IMR-90 (cell line): ENCODE measurements at places on chromosomes 5 and 9. TPM values are rescaled to one million over a fixed set of nuclear protein-coding genes. Genes with fewer than 3 reads are reported as not detected.
A peak's percentile ranks its signal among the peaks of the same experiment; 100 is the strongest.

DNA sequence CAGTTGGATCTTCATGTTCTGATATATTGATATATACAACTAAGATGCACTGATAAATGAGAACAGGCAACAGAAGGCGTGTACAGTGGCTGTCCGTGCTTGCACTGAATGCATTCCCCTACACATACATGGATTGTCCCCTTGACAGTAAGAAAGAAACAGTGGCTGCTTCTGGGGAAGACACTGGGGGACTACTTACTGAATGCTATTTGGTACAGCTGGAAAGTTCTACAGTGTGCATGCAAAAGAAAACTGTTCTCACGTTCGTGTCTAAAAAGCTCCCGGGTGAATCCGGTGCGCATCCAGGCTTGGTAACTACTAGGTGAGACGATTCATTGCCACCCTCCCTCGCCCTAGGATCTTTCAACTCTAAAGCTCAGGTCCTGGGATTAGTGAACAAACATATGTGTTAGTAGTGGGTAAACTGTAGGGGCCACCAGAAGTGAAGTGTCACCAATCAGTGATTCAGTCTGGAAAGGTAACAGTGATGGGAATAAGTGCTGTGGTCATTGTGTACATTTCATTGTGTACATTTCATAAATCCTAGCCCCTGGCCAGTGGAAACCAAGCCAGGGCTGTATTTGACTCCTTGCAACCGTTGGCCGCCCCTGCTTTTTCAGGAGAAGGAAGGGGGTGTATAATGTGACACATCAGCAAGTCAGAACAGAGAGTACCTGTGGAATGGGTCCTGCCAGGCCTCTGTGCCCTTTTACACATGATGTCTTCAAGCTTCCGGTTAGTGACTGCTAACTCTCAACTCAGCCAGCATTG, 46.3 kb upstream of the BOD1 start:
- no peak for DNase-seq

- no peak for DNase-seq
Measured at GRCh38 chr9:80797101-80797829, 892.1 kb downstream of the TLE1 start.

GRCh38 chr9:109182940-109183798, 16.1 kb upstream of the FRRS1L start:
- peak; percentile 15 for DNase-seq

Gene PCDHGA1
- total RNA-seq = 0.83 and 0.90 TPM in 2 replicates

Gene CDH6
- 211 and 232 TPM in 2 replicates for total RNA-seq

Gene GABRG2
- not detected in 2 replicates for total RNA-seq

- DNase-seq = no peak
Measured at GRCh38 chr5:39482098-39482497, 57.3 kb upstream of the DAB2 start.

- DNase-seq = no peak
Measured at GRCh38 chr9:93673021-93673838, 96.8 kb downstream of the PHF2 start.

Gene APBA1
- 3.8 and 4.2 TPM in 2 replicates for total RNA-seq

- no peak for DNase-seq
Measured at GRCh38 chr5:61632064-61632463, 300.0 kb downstream of the ZSWIM6 start.

- no peak for DNase-seq
Measured at GRCh38 chr5:165185716-165186115, 1680.3 kb downstream of the MAT2B start.

Gene CSF2
- not detected in 2 replicates for total RNA-seq

Gene PCDHB13
- total RNA-seq = 0.18 and 0.28 TPM in 2 replicates

DNA sequence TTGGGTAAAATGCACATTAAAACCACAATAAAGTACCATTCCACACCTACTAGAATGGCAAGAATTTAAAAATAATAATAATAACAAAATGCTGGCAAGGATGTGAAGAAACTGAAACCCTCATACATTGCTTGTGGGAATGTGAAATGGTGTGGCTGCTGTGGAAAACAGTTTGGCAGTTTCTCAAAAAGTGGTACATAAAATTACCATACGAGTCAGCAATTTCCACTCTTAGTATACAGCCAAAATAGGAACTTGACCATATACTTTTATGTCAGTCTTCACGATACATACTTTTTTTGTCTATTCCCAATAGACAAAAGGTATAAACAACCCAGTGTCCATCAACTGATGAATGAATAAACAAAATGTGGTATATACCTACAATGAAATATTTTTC, 15.6 kb downstream of the FKBP15 start:
- DNase-seq = no peak

GRCh38 chr5:172768573-172769341, 2.2 kb downstream of the DUSP1 start:
- peak; percentile 72 for DNase-seq

DNA sequence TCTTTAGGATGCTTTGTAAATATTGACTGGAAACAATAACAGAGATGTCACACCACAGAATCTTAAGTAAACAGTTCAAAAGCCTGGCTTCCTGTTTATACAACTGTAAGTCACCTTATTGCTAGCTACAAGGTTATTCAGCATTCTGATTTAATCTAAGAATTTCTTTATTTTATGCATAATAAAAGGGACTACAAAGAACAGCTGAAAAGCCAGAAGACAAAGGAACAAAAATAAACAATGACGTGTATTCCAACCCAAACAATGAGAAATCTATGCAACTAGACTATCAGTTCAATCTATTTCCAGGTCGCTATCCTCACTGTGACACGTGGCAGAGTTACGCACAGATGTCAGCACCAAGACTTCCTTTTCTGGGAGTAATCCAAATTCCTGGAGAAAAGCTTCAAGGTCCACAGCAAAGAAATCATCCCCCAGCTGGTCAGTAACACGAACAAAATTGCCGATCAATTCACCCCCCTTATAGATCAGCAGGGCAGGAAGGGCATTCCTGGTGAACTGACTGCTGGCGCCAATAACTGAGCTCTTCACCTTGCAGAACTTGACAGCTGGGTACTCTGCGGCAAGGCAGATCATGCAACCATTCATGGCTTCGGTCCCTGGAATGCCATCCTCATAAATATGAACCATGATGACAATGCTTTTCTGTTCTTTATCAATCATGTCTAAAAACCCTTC, 8.4 kb downstream of the PDCL start:
- DNase-seq = peak; percentile 78

DNA sequence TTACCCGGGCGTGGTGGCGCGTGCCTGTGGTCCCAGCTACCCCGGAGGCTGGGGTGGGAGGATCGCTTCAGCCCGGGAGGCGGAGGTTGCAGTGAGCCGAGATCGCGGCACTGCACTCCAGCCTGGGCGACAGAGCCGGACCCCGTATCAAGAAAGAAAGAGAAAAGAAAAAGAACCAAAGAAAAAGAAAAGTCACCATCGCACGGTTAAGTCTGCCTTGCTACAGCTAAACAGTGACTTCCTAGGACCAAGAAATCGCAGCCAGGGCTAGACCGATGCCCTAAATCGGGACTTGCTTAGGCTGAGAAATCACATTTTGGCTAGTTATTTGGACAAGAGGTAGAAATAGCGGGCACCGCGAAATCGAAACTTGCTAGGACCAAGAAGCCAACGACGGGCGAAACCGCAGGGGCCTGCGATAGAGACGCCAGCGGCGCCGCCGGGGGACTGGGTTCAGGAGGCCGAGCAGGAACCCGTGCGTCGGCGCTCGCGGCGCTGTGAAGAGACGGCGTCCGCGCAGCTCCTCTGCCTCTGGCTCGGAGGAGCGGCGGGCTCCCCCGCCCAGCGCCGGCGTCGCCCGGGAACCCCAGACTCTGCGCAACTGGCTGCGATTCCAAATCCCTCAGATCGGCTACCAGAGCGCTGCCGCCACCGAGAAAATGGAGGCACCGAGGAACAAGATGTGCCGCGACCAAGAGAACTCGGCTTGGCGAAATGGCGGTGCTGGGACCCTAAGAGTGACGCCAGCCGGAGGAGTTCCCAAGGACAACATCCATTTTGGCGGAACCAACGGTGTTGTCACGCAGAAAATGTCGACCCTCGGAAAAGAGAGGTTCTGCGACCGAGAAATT, 26.1 kb upstream of the ANXA2R start:
- peak; percentile 69 for DNase-seq

- DNase-seq = no peak
Measured at GRCh38 chr9:123669346-123669745, 260.6 kb downstream of the DENND1A start.

DNA sequence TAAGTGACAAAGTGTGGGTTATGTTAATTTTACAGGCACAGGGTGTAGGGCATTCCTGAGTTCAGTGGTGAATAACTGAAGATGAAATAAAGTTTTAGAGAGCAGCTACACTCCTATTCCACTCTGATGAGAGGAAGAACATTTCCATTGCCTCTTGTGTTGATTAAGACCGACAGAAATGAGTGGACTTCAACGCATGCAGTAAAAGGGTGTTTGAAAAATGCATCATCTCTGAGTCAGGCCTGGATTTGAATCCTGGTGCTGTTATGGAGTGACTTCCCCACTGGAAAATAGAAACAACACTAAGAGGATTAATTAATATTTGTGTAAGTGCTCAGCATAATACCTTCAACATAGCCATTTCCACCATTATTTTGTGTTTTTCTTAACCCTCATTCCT, 86.3 kb downstream of the PRR16 start:
- peak; percentile 32 for DNase-seq

- no peak for DNase-seq
Measured at GRCh38 chr5:64384765-64385164, 121.0 kb upstream of the RGS7BP start.

- no peak for DNase-seq
Measured at GRCh38 chr5:149344151-149344550, 1.1 kb upstream of the GRPEL2 start.
